ENCODE measurements at places on chromosomes 7 and 10. TPM values are rescaled to one million over a fixed set of nuclear protein-coding genes. Genes with fewer than 3 reads are reported as not detected.

GRCh38 chr7:87885018-87885417, 8.7 kb downstream of the DBF4 start:
- no peak for DNase-seq

Gene LYZL1
- total RNA-seq = not detected

Gene OR2A12
- not detected for total RNA-seq

DNA sequence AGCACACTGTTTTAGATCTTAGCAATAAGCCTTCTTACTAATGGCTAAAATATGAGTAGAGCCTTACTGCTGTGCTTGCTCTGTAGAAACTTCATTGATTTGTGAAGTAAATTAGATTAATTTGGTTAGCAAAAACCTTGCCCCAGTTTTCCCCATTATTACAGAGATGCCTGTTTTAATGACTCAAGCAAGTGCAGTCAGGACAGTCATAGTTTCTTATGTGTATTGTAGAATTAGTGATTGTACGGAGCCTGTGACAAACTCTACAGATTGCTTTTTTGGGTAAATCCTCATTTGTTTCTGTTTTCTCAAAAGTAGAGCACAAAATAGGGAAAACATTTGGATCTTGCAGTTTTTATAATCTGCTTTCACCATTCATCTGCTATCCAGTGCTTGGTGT, 7.0 kb downstream of the TAX1BP1 start:
- DNase-seq = no peak

Gene OGDHL
- not detected for total RNA-seq
